ENCODE measurements at places on chromosomes 12 and 14. TPM values are rescaled to one million over a fixed set of nuclear protein-coding genes. Genes with fewer than 3 reads are reported as not detected.

Gene KRT72
- not detected for total RNA-seq

Gene TCL1B
- not detected for total RNA-seq

Gene GALNT8
- total RNA-seq = 0.20 TPM

Gene RERG
- total RNA-seq = not detected

Gene TPH2
- not detected for total RNA-seq

Gene RNASE3
- total RNA-seq = not detected

Gene FMNL3
- total RNA-seq = 54.5 TPM

Gene CISTR
- not detected for total RNA-seq

Gene ALX1
- under 0.01 TPM for total RNA-seq

Gene HPD
- total RNA-seq = not detected

Gene FOXA1
- total RNA-seq = not detected

Gene NPFF
- total RNA-seq = not detected

Gene PTHLH
- total RNA-seq = under 0.01 TPM

Gene IGFBP6
- 16.6 TPM for total RNA-seq

Gene PRPF39
- total RNA-seq = 17.7 TPM

Gene PRB2
- not detected for total RNA-seq

Gene SLC25A47
- not detected for total RNA-seq

Gene ETFBKMT
- 2.2 TPM for total RNA-seq

Gene TAS2R10
- 0.22 TPM for total RNA-seq
